ENCODE measurements at places on chromosomes 11 and 22.

DNA sequence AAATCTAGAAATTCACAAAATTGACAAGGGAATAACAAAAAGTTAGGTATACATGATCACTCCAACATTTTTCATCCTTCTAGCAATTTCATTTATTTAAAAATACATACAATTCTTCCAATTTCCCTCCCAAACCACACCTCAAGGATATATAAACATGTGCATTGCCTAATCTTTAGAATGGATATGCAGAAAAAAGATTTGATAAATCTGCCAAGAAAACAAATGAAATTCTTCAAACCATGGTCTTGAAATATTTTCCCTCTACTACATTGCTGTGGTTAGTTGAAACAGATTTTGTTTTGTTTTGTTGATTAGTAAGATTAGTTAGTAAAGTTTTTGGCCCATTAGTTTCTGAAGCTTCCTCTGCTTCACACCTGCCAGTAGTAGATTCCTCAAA is 703.3 kb upstream of the CCDC179 start:
- DNase-seq = no peak

DNA sequence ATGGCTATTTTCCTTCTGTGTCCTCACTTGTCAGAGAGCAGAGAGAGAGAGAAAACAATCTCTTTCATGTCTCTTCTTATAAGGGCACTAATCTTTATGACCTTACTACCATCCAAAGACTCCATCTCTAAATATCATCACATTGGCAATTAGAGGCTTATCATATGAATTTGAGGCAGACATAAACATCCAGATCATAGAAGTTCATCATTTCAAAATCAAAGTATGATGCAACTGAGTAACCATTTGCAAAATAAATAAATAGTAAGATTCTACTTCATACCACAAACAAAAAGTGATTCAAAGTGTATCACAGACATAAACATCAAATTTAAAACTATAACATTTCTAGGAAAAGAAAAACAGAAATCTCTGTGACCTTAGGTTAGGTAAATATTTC is 504.7 kb upstream of the ARHGAP42 start:
- no peak for DNase-seq

- no peak for DNase-seq
These were observed 47.7 kb downstream of the WNT11 start for GRCh38 chr11:76158394-76159302.

DNA sequence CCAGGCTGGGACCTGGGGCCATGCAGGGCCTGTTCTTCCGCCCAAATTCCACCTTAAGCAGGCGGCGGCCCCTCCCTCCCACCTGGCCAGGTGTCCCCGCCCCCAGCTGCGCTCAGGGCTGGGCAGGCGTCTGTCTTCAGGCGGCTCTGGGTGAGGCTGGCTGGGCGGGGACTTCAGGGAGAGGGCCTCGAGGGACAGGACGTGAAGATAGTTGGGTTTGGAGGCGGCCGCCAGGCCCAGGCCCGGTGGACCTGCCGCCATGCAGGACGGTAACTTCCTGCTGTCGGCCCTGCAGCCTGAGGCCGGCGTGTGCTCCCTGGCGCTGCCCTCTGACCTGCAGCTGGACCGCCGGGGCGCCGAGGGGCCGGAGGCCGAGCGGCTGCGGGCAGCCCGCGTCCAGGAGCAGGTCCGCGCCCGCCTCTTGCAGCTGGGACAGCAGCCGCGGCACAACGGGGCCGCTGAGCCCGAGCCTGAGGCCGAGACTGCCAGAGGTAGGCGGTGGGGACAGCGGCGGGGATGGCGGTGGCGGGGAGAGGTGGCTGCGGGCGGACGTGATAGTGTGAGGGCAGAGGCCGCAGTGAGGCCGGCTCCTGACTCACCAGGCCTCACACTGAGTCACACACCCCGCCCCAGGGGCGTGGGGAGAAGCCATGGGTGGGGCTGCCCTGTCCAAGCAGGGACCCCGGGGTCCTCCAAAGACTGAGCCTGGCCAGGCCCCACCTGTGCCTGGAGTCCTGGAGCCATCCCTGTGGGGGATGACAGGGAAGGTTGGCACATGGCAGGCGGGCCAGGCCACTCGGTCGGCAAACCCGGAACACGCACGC is at the start of gene PKP3:
PKP3 (plus strand) TSS at position 176 of the 824 bp plus-strand sequence; CDS start at position 260, 84 bp downstream.
- DNase-seq = no peak

DNA sequence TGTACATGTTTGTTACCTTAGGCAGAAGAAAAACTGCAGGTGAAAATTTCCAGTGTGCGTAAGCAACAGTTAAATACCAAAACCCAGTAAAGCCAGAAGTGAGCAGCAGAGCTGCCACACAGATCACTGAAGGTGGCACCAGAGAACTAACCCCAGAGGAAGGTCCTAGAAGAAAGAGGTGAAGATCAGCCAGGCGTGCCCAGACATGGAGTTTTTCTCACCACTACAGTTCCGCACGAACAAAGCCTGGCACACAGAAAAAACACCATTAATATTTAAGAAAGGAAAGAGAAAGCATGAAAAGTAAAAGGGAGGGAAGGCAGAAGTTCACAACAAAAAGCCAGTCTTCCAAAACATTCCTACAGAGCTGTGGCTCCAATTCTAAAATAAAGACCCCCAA is 60.7 kb downstream of the STK33 start:
- no peak for DNase-seq
